ENCODE measurements at places on chromosomes 5 and 9.

DNA sequence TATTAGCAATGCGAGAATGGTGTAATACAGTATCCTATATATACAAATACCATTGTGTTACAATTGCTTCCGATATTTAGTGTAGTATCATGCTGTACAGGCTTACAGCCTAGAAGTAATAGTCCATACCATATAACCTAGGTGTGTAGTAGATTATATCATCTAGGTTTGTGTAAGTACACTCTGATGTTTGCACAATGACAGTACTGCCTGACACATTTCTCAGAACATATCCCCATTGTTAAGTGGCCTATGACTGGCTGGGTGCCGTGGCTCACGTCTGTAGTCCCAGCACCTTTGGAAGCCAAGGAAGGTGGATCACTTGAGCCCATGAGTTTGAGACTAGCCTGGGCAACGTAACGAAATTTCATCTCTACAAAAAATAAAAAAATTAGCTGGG, 124.6 kb downstream of the PAM start:
- no peak for DNase-seq

DNA sequence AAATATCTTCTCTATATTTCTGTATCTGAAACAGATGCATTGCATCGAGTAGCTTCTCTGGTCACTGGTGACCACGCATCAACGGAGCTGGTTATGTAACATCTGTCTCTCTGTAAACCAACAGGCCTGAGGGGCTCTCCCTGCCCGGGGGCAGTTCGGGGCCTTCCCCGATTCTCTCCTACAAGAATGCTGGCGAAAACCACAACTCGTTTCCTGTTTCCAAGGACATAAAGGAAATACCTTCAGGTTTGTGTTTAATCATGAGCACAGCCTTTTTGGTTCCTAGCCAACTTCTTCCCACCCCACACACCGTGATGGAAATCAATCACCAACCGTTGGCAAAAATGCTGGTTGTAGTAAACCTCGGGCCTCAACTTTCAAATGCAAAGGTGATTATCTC, 25.1 kb downstream of the GDNF start:
- DNase-seq = no peak

DNA sequence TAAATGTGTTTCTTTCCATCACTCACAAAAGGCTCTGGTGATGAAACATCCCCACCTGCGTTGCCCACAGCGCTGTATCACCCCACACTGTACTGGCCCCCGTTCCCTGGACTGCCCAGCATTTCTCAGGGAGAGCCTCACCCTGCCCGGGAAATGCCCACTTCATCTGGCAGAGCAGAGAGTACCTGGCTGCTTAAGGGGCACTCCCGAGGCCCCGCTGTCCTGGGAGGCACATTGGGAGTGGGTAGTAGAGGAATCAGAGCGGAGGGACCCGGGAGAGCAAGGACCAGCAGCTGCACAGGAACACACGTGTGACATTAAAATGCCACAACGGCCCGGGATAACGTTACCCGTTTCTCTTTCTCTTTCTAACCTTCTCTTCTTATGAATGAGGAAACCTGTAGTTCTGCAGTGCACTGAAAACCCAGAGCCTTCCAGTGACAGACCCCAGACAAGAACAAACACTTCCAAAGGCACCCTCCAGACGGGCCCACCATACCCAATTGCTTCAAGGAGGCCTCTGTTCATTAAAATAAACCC, 110.0 kb downstream of the ROR2 start:
- DNase-seq = no peak

GRCh38 chr5:124227914-124228313, 518.5 kb downstream of the ZNF608 start:
- DNase-seq = no peak

DNA sequence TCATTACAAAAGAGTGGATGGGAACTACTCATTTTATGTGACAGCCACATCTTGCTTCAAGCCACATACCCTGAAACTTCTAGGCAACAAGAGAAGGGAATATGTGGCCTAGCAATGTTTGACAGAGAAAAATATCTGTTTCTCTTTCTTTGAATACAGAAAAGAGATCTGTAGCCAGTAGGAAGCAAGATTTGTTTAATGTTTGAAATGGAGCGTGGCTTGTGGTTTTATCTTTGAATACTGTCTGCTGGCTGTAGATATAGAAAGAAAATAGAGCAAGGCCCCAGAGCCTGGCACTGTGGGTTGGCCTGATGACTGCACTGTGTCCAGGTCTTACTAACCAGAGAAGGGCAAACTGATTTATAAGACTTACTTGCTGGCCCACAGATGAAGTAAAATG, 133.8 kb downstream of the ARHGEF28 start:
- no peak for DNase-seq

DNA sequence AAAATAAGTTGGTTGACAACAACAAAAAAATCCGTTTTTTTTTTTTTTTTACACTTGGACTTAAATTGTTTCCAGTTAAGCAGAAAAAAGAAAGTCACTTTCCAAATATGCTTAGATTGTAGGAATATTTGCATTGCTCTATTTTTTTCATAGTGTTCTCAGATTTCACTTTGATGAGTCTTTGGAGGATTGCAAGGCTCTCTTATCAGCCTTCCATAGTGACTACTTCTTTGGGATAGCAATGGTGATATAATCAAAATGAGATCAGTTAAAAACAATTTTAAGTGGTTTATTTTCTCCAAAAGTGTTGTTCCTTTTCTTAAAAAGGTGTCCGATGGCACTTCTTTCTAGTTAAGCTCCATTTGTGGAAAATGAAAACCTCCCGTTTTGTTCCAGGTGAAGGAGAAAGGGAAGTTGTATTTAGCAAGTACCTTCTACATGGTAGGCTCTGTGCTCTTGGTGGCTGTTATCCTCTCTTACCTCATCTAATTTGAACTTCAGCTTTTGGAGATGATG, 3.9 kb downstream of the RASGRF2 start:
- no peak for DNase-seq

DNA sequence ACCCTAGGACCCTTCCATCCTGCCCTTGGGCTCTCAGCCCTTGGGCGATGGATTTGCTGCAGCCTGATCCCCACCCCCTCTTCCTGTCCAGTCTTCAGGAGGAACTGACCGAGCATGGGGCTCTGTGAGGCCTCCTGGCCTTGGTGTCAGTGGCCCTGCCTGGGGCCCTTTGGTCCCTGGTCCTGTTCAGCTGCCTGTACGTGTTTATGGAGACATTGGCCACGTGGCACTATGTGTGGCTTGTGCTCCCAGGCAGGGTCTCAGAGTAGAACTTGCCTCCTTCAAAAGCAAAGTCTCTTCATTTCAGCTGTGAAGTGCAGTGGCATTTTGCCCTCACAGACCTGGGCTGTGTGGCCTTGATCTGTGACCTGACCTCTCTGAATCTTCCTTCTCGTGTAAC, 11.1 kb downstream of the FCN2 start:
- DNase-seq = no peak

DNA sequence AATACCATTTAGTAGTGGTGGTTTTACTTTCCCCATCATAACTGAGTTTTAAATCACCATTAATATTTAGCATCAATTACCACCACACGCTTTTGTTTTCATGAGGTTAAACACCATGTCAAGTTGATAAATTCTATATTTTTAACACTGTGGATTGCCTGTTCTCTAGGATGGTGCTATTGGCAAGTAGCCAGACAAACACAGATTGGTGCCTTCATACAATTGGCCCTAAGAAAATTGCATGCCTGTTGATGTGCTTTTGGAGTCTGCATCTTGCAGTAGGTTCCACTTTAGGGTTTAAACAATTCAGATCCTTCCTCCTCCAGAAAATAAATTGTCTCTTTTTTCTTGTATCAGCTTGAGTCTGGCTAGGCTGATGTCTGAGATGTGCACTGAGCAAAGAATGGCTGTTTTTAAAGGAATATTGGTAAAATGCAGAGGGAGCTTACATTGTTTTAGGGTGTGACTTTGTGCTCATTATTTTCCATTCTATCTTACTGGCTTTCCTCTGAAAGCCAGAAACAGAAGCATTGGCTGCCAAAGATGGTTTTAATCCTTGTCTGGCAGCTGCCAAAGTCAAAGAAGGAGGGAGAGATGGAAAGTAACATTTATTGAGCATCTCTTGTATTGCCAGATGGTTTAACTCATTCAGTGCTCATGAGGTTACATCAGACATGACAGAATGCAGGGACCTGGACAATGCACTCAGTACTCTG, 19.6 kb upstream of the MAN2A1 start:
- DNase-seq = no peak

- DNase-seq = no peak
Observed at GRCh38 chr5:74199436-74200210, 440.9 kb downstream of the ENC1 start.

DNA sequence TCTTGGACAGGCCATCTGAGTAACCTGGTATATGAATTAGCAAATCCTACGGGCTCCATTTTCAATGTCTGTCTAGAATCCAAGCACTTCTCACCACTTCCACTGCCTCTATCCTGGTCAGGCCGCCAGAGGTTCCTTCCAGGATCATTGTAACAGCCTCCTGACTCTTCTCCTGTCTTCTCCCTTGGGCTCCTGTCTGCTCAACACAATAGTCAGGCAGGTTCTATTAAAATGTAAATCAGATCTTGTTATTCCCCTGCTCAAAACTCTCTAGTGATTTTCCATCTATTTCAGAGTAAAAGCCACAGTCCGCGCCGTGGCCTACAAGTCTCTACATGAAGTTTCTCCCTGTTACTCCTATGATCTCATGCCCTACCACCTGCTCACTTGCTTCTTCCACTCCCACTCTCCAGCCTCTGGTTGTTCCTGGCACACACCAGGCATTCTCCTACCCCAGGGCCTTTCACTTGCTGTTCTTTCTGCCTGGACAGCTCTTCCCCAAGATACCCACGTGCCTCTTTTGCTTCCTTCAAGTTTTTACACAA, 21.7 kb downstream of the ZNF366 start:
- no peak for DNase-seq

DNA sequence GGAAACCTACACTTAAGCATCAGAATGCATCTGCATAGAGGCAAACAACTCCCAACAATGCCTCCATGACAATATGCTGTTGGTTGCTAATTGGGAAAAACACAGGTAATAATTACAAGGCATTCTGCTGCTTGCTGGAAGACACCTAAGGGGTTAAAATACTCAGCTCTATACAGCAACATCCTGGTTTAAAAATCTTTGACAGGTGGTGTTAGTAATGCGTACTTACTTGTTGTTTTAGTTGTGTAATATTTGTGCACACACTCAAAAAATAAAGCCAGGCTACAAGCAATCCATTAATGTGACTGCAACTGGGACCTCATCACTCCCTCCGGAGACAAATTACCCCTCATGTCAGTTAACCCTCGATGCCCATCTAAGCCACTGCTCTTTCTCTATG, 126.3 kb upstream of the ELL2 start:
- DNase-seq = no peak

DNA sequence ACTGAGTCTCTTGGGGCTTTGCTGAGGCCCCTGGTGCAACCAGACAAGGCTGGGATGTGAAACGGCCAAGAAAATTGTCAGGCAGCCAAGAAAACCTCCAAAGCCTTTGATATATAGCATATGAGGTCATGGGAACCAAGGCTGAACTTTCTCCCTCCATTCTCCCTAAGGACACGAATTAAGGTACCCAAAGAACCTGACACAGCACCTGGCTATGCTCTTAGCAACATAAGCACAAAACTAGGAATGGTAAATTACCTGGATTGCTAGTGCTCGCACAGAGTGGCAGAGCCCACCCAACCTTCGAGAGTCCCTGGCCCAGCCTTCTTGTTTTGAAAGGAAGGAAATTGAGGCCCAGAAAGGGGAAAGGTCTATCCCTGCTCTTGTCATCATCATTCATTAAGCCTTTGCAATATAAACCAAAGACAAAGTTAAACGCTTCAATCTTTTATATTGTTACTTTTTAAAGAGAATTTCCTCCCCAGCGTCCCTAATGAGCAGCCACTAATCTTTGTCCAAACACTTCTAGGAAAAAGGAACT, 220.0 kb upstream of the NR4A3 start:
- DNase-seq = no peak

DNA sequence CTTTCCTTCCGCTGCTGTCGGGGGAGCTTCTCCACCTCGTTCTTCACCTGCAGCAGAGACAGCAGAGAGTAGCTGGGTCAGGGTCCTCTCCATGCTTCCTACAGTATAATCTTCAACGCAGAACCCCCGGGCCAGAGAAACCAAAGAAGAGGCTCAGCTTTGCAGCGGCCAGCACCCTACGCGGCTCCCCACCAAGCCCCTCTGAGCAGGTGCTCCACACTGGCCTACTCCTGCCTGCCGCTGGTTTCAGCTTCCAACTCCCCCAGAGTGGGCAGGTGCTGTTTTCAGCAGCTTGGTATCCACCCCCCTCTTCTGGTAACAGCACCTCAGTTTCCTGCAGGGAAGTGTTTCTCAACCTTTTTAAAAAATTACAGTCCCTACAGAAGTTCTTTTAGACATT, 58.3 kb upstream of the FBXW11 start:
- DNase-seq = no peak

- DNase-seq = no peak
Observed at GRCh38 chr5:126481243-126481642, 58.0 kb downstream of the GRAMD2B start.

GRCh38 chr9:106962615-106963363, 99.8 kb downstream of the ZNF462 start:
- DNase-seq = no peak

- DNase-seq = no peak
Observed at GRCh38 chr5:114727358-114727757, 365.5 kb downstream of the KCNN2 start.

- DNase-seq = no peak
Observed at GRCh38 chr9:137709411-137710101, 90.8 kb downstream of the EHMT1 start.

- no peak for DNase-seq
Observed at GRCh38 chr5:130529511-130530485, 625.5 kb downstream of the CHSY3 start.

DNA sequence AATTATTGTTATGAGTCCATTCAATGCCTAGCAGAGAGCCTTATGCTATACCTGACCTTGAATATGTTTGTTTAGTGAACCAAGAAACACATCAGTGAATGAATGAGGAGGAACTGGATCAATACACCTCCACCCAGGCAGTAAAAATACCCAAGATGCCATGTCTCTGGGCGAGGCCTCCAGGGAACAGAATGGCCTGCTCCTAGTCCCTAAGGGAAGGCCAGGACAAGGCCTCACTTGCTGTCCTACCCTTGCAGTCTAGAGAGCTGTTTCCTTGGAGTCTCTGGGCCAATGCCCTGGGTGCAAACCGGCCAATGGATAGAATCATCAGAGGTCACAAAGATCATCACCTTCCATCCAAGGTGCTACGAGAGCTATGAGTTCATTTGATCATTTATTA, 26.1 kb downstream of the TNIP1 start:
- no peak for DNase-seq

GRCh38 chr9:137449081-137449844, 8.1 kb upstream of the ENTPD8 start:
- no peak for DNase-seq

GRCh38 chr9:123749580-123750202, 180.2 kb downstream of the DENND1A start:
- no peak for DNase-seq

GRCh38 chr5:98663521-98663920, 109.9 kb upstream of the RGMB start:
- DNase-seq = no peak

GRCh38 chr9:108142504-108143201, 653.1 kb upstream of the KLF4 start:
- DNase-seq = no peak
